ENCODE measurements at places on chromosomes 6 and 20.

DNA sequence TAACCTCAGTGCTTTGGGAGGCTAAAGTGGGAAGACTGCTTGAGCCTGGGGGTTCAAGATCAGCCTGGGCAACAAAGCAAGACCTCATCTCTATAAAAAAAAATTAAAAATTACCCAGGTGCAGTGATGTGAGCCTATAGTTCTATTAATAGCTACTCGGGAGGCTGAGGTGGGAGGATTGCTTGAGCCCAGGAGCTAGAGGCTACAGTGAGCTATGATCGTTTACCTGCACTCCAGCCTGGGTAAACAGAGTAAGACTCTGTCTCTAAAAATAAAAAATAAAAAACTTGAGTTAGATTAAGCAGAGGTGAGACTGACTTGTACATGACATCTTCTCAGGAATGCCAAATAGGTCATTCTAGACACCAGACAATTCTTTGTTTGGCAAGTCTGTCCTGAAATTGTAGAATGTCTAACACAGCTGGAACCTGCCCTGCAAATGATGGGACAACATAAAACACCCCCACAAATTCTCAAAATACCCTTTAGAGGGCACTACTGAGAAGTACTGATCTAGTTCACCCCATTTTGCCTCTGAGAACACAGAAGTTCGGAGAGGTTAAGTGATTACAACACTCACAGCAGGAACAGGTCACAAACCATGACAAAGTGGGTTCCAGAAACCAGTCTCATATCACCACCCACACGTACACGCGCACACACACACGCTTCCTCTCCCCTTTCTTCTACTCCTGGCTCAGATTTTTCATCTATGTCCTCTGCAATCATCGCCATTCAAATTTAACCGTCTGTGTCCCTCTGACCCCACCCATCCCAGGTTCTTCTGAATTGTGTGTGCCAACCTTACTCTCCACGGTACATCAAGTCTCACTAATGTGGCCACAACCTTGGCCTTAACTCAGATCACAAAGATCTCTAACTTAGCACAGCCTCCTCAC, 38.3 kb downstream of the ARHGAP18 start:
- DNase-seq: peak; percentile 28

DNA sequence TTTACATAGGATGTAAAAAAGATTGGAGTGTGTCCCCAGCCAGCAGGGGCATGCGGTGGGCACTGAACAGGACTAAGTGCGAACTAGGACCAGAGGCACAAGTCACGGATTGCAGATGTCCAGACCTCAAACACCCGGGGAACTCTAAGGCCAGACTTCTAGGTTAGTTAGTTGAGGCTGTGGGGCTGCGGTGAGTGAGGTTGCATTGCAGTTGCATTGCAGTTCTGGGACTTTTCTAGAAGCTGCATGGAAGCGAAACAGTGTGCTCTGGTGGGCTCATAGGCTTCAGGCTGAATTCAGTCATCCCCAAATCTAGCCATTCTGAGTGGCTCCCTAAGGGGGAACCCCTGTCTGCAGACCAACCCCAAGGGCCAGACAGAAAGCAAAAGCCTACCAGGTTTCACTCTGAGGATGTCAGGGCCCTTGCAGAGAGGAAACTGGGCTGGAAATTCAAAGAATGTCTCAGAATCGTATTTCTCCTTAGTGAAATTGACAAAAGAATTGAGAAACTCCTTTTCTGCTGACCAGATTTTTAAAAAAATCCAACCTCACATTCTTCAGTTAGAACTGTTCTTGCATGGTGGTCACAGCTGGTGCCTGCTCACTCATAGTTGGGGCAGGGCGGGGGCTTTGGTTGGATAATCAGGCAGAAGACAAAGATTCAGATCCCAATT, 182.8 kb downstream of the ZDHHC14 start:
- DNase-seq: no peak

GRCh38 chr6:111644893-111645430, 39.3 kb upstream of the TRAF3IP2 start:
- no peak for DNase-seq

DNA sequence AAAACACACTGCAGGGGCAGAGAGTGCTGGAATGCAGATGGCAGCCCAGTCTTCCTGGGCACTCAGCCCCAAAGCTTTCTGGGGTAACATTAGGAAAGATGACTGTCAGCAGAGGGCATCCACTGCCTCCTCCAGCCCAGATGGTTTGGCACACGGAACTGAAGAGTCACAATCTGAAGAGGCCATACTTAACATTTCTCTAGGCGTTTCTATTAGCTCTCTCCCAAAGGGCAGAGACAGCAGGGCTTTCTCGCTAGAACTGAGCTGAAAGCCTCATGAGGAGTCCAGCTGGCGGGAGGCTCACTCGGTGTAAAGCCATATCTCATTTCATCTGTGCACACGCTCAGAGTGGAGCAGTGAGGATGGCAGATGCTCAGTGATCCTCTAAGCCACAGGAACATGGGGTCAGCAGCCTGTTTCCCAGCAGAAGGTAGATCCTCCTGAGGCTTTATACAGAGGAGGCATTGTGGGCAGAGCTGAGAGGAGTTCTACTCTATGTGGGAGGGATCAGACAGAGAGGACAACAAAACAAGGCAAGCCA, 28.1 kb downstream of the ALDH8A1 start:
- DNase-seq: no peak

- no peak for DNase-seq
Observed at GRCh38 chr6:78593898-78594667, 273.3 kb upstream of the IRAK1BP1 start.

GRCh38 chr6:169921853-169922824, 170.7 kb downstream of the ERMARD start:
- DNase-seq: no peak

DNA sequence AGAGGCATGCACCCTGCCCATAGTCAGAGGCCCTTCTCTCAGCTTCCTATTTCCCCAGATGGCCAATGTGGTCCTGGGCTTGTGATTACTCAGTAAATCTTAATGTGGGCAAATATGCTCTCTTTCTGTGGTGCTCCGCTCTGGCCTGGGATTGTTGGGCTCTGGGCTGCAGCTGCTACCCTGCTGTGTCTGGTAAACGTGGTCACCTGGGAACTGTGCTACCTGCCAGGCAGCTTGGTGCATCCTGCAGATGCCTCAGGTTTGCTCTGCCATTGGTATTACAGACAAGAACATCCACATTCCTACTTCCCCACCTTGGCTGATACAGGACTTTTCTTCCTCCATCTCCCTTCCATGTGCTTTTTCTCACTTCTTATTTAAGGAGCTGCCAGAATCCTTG, 611.5 kb upstream of the IMPG1 start:
- DNase-seq: no peak

GRCh38 chr6:126600258-126600916, 260.5 kb downstream of the CENPW start:
- DNase-seq: no peak

DNA sequence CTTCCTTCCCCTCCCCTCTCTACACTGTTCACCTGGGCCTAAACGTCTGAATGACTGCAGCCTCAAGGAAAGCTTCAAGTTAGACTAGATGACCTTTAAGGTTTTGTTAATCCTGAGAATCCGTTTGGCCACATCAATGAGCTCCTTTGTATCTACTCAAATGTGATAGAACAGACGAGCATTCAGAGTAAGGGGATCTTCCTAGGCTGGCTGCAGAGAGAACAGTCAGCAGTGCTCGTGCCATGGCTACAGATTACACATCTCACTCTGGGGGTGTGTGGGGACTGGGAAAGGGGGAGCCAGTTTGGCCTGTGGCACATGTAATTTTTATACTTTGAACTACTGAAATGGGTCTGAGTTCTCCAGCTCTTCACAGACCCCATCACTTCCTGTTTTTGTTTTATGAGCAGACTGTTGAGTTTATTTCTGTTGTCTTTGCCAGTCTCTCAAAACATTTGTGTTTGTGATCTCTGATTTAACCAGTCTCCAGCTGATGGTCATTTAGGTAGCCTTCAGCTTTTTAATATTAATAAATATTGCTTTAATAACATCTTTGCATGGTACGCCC, 50.9 kb downstream of the KCNS1 start:
- DNase-seq: peak; percentile 27

DNA sequence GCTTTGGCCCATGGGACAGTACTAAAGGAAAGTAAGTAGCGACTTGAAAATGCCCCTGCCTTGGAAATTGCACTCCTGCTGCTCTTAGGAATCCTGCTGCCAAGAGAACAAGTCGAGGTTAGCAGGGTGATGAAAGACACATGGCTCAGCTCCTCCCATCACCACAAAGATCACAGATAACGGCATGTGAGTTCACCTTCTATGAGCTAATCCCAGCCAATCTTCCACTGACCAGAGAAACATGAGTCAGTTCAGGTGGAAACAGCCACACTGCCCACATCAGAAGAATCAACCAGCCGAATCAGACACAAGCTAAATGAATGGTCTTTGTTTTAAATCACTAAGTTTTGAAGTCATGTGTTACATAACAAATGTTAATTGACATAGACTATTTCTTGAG, 106.3 kb downstream of the PRKN start:
- no peak for DNase-seq

GRCh38 chr20:13922241-13922640, 68.2 kb downstream of the SEL1L2 start:
- DNase-seq: no peak

- DNase-seq: no peak
Observed at GRCh38 chr6:83872386-83873118, 13.1 kb downstream of the CYB5R4 start.

DNA sequence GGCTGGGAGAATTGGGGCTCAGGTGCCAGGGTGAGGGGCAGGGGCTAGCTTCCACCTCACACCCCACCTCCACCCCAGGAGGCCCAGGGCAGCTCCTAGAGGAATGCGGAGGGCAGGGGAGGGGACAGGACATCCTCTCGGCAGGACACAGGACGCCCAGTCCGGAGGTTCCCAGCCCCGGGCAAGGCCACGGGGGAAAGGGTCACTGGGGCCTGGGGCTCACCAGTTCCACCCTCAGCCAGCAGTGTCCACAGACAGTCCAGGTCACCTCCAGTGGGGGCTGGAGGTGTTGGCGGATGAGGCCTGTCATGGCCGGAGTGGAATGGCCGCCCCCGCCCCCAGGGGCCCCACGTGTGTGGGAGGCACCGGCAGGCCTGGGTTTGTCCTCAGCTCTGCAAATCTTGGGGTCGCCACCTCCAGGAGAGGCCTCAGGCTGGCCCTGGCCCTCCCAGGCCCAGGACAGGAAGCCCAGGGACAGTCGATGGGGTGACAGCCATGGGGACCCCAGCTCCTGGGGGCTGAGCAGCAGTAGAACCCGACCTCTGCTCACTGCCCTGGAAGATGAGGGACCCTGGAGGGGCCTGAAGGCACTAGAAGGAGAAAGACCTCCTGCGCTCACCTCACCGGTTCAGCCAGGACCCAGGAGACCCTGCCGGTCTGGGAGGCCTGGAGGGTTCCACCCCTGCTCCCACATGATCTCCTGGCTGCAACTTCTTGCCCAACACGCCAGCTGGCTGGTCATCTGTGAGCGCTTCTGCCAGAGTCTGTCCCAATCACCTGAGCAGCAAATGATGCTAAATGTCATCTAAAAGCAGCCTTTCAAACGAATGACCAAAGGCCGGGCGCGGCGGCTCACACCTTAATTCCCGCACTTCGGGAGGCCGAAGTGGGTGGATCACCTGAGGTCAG, 13.0 kb upstream of the ABHD16B start:
- no peak for DNase-seq

All from CD4-positive, alpha-beta T cell (primary cell).